M059J (cell line): ENCODE measurements at places on chromosomes 6 and 20. TPM values are rescaled to one million over a fixed set of nuclear protein-coding genes. Genes with fewer than 3 reads are reported as not detected.

DNA sequence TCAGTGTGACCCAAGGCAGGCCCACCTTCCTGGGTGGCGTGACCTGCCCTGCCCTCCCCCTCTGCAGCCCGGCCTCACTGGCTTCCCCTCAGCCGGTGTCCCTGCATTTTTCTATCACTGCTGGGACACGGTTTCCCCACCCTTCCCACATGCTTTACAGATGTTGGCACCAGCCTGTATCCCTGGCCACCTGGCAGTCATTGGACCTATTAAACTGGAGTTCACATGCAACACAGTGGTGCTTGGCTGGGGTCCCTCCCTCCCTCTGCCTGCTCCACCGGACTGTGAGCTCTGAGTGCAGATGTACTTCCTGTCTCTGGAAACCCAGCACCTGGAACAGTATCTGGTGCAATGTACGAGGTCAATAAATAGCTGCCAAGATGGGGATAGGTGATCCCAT lies 25.5 kb upstream of the STX16 start:
- DNase-seq, result no peak

The TP53INP2 gene
- total RNA-seq, result 11.3 and 17.4 TPM in 2 replicates

The VIP gene
- total RNA-seq, result not detected in 2 replicates

DNA sequence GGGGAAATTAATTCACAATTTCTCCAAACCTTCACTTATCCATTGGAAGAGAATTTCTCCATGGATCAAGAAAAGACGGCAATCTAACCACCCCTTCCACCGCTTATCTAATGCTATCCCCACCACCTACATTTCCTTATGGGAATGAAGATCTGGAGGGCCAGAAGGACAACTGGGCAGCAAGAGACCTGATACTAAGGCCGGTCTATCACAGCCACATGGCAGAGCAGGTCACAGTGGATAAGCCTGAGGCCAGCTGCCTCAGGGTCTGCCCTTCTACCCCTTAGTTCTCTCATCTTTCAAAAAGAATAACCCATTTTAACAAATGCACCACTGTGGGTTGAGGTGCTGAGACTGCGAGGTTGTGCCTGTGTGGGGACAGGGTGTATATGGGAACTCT lies 37.1 kb downstream of the MAN1A1 start:
- no peak for DNase-seq

DNA sequence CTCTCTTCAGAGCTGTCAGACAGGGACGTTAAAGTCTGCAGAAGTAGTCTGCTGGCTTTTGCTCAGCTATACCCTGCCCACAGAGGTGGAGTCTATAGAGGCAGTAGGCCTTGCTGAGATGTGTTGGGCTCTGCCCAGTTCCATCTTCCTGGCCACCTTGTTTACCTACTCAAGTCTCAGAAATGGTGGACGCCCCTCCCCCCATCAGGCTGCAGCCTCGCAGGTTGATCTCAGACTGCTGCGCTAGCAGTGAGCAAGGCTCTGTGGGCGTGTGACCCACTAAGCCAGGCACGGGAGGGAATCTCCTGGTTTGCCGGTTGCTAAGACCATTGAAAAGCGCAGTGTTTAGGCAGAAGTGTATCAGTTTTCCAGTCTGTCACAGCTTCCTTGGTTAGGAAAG lies 305.0 kb downstream of the BCKDHB start:
- no peak for DNase-seq

DNA sequence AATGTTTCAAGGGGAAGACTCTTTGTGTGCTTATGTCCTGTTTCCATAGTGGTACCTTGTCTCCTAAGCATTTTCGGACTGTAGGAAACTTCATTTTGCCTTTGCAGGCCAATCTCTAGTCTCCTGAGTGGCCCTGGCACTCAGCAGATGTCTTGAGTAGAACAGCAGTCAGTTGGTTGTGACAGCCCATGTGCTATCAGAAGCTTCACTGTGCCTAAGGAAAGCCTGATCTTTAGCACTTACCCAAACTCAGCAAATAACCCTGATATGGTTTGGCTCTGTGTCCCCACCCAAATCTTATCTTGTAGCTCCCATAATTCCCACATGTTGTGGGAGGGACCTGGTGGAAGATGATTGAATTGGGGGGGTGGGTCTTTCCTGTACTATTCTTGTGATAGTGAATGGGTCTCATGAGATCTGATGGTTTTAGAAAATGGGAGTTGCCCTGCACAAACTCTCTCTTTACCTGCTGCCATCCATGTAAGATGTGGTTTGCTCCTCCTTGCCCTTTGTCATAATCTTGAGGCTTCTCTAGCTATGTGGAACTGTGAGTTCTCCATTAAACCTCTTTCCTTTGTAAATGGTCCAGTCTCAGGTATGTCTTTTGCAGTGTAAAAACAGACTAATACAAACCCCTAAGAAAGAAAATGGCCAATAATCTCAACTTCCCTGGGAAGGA lies 15.9 kb upstream of the SRPK1 start:
- DNase-seq, result no peak

DNA sequence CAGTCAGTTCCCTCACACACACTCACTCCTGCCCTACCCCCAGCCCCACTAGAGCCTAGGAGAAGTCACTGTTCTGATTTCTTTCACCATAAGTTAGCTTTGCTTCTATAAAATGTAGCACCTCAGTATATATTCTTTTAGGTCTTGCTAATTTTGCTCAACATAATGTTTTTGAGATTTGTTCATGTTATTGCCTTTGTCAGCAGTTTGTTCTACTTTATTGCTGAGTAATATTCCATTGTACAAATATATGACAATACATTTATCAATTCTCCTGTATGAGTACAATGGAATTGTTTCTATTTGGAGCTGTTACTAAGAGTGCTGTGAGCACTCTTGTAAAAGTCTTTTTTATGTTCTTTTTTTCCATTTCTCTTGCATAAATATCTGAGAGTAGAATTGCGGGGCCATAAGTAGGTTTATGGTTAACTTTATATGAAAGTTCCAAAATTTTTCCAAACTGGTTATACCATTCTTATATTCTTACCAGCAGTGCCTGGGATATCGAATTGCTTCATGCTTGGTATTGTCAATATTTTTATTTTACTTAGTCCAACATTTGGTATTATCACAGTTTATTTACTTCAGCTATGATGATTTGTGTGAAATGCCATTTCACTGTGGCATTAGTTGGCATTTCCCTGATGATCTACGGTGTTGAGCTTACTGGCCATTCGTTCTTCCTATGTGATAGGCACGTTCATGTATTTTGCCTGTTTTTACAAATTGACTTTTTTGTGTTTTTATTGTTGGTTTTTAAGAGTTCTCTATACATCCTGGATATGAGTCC lies 25.3 kb downstream of the EDN1 start:
- no peak for DNase-seq

The THEMIS gene
- total RNA-seq, result not detected in 2 replicates

- DNase-seq, result no peak
Observed at GRCh38 chr20:25622450-25623224, 1.2 kb downstream of the NANP start.

DNA sequence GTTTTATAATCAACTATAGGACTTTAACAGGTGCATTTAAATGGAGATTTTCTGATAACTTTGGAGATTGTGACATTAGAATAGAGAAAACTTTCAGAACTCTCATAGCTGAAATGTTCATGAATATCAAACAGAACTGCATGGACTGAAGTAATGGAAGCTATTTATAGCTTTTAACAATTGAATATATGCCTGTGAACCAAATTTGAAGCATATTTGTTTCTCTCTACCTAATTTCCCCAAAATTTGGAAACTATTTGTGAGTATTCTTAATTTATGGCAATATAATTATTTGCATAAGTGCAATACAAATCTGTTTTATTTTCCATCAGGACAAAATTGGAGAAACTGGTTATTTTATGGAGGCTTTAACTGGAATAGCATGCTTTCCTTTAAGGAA lies 96.6 kb downstream of the PLG start:
- DNase-seq, result no peak

The SLC22A2 gene
- not detected in 2 replicates for total RNA-seq

GRCh38 chr20:58878399-58878798 lies 25.9 kb downstream of the GNAS start:
- DNase-seq, result no peak

- no peak for DNase-seq
Observed at GRCh38 chr6:123263981-123264380, 267.9 kb downstream of the CLVS2 start.

GRCh38 chr6:111184827-111185532 lies 97.7 kb downstream of the SLC16A10 start:
- DNase-seq, result no peak

The PTGIS gene
- total RNA-seq, result 0.02 and 0.07 TPM in 2 replicates

DNA sequence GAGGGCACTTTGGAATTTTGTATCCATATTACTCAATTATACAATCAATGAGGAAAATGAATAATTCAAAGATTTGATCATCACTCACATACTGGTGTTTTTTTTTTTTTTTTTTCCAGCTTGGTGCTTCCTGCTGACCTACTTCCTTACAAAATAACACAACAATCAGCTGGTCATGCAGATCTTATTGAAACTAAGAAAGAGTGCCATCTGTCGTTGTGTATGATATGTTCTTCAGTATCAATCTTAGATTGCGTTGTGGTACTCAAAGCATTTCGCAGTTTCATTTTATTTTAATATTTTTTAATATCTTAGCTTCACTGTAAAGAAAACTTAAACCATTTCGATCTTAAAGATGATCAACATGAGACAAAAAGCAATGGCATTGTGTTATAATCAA lies 155.6 kb downstream of the OGFRL1 start:
- peak; percentile 67 for DNase-seq

The TGIF2 gene
- 15.4 and 23.9 TPM in 2 replicates for total RNA-seq

DNA sequence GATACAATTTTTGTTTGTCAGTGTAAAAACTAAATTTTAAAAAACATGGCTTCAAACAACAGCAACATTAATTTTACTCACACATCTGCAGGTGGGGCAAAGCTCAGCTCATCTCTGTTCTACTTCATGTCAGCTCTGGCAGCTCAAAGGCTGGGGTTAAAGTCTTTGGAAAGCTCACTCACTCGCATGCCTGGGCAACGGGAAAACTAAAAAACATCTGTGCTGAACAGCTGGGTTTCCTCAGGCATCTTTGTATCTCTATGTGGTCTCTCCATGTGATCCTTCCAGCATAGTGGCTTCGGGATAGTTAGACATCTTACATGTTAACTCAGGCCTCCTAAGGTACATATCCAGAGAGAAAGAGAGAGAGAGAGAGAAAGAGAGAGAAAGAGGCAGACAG lies 499.6 kb downstream of the RFPL4B start:
- DNase-seq, result no peak

The LY6G6F gene
- not detected in 2 replicates for total RNA-seq

DNA sequence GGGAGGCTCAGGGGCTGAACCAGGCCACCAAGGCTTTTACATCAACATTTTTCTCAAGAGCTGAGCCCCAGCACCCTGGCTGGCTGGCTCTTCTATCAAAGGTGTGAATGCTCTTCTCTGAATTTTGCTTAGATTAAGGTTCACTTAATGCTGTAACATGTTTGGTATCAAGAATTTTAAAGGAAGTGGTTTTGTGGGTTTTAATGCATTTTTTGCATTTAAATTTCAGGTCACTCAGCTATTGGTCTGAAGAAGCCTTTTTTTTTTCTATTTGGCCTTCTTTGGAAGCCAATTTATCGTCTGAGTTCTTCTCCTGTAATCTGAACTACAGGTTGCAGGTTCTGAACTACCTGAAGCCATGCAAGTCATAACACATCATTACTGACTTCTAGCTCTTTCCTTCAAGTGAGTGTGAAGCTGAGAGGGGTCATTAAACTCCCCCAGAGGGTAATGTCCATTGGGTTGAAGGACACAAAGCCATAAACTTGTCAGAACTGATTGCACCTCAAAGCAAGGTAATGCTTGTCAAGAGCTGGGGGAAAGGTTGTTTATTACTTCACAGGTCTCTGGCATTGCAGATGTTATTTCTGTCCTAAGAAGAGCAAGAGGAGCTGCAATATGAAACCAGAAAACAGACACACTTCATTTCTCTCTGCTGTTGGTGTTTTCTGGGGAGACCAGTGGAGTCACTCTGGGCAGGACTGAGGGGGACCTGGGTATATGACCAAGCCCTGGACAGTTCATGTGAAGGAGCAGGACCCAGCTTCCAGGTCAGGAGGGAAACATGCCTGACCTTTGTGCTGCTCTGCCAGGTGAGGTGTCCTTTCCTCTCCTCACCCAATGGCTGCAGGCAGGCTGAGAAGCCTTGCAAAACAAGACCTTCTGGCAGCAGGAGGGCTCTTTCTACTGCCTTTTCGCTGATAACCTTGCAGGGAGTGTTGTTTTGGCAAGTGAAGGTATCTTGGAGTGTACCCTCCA lies 26.1 kb upstream of the NEDD9 start:
- peak; percentile 64 for DNase-seq

The CCN5 gene
- total RNA-seq, result 0.44 TPM in 1 of 2 replicates, not detected in the other

The WFDC5 gene
- total RNA-seq, result not detected in 2 replicates

DNA sequence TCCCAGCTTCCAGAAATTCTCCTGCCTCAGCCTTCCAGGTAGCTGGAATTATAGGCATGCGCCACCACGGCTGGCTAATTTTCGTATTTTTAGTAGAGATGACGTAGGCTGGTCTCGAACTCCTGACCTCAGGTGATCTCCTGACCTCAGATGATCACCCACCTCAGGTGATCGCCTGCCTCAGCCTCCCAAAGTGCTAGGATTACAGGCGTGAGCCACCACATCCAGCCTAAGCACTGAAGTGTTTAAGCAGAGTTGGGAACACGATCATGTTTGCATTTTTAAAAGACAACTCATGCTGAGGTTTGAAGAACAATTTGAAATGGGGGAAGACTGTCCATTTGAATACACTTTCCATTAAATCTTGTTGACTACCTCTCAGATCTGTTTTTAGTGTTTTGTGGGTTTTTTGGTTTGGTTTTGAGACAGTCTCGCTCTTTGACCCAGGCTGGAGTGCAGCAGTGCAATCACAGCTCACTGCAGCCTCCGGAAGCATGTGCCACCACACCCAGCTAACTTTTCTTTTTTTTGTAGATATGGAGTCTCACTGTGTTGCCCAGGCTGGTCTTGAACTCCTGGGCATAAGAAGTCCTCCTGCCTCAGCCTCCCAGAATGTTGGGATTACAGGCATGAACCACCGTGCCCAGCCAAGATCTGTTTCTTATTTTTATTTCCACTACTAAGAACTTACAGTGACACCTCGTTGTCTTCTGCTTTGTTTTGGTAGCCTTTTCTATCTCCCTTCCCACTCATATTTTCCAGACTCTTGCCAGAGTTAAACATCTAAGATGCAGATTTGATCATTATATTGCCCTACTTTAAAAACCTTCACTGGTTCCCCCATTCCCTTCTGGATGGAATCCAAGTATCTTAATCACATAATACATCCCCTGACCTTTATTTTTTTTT lies 5.5 kb downstream of the CASP8AP2 start:
- DNase-seq, result peak; percentile 27

GRCh38 chr20:38450412-38450975 lies 15.4 kb upstream of the SNHG17 start:
- peak; percentile 90 for DNase-seq

DNA sequence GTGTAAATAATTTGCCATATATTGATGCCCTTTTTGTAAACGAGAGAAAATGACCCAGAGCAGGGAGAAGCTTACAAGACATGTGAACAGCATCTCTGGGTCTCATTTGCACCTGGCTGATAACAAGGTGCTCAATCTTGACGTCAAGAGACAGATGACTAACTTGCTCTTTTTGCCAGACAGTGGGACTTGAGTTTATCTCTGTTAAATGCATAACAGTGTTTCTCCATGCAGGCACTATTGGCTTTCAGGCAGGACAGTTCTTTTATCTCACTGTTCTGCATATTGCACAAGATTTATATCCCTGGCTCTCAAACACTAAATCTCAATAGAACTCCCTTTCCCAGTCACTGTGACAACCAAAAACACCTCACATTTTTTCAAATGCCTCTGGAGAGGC lies 56.4 kb downstream of the RFX6 start:
- DNase-seq, result no peak
